Amygdala (tissue), 56 donors: ENCODE measurements at places on chromosomes 3 and 15.

DNA sequence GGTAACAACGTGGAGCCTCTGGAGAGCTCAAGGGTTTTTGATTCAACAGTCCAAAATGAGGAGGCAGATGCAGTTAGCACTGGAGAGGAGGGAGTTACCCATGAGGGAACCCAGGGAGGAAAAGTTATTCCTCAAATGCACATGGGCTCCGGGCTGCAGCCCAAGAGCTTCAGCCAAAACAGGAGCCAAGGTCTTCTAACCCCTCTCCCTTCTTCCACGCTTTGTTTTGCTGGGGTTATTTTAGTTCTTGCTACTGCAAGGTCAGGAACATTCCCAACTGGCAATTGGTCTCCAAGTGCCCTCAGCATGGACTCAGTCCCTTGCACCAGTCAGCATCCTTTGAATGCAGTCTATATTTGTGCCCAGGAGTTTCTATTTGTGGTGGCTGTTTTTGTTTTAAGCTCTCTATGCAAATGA, 90.0 kb downstream of the TGFBR2 start:
- DNase-seq: peak; percentile 50

GRCh38 chr3:46913644-46914043, 36.1 kb downstream of the PTH1R start:
- DNase-seq: peak; percentile 16

DNA sequence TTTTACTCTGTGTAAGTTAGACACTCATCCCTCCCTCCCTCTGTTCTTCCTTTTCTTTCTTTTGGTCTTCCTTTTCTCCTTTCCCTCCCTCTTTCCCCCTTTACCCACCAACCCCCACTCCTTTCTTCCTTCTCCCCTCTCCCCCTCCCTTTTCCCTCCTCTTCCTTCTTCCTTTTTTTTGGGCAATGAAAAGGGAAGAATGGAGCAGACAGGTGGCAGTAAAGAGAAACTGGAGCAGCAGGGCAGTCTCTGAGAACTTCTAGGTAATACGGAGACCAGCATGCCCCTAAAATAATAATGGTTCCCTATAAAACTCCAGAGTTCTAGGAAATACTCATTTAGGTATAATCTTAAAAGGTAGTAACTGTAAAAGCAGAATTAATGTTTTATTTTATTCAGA, 11.4 kb upstream of the GPR171 start:
- DNase-seq: no peak

- no peak for DNase-seq
These were observed 31.9 kb downstream of the ACAN start for GRCh38 chr15:88835119-88835518.

DNA sequence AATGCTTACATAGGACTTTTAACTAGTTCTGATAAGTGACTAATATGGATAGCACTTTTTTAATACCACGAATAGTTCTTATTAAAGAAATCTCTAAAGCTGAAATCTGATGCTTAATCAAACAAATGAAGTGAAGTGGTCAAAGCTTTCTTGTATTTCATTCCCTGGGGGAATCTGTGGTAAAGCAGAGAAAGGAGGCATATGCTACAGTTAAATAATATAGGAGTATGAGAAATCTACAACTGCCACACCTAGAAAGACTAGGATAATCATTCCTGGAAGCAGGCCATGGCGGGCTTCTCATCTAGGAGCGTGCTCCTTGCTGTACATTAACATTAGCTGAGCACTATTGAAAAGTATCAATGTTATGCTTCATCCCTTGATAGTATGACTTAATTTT, 835.7 kb downstream of the OTOL1 start:
- no peak for DNase-seq

DNA sequence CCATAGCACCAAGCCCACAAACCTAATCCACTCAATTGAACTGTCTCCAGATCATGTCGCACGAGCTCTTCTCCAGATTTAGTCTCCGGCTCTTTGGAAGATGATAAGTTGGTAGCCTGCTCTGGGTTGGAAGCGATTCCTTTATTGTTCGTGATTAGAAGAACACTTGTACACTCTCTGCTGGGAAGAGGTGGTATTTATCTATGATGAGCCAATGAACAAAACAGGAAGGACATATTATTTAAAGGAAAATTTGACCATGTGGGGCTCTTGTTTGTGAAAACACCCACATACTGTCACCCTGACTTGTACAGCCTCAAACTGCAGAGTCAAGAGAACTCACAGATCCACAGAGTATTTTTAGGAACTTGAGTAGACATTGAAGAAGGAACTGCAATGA, 54.4 kb downstream of the MYZAP start:
- DNase-seq: no peak

GRCh38 chr15:92886815-92887214, 13.3 kb upstream of the CHD2 start:
- no peak for DNase-seq

- peak; percentile 48 for DNase-seq
These were observed 24.9 kb downstream of the ABTB1 start for GRCh38 chr3:127697551-127698240.

- no peak for DNase-seq
These were observed 27.5 kb upstream of the DENND4A start for GRCh38 chr15:65819563-65819960.

DNA sequence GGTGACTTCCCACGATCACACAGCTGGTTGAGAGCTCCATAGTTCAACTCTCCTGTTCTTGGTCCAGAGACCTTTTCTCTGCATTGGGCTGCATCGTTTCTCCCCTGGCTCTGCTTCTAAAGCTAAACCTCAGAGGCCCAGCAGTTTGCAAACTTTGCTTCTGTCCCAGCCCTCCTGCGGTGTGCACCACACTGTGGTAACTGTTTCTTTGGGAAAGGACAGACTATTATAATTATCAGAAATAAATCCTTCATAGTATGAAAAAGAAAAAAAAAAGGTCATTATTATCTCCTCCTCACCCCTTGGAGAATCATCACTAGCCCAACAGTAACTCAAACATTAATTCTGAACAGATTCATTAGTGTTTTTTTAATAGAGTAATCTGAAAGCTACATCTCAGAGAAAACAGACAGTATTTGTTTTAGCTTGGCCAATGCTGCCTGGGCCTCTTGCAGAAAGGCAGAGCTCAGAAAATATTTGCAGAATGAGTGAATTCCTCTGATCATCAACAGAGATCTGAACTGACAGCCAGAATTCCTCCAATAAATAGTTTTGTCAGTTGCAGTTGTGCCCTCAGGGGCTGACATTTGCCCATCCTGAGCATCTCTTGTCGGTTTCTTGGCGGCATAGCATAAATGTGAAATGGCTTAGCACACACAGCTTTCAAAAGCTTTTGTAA, 52.9 kb downstream of the BFSP2 start:
- no peak for DNase-seq

GRCh38 chr3:195526492-195526891, 16.6 kb downstream of the PPP1R2 start:
- DNase-seq: no peak

- DNase-seq: no peak
These were observed 11.6 kb downstream of the GPR160 start for GRCh38 chr3:170049146-170050000.

GRCh38 chr3:3110299-3110630, at the start of gene IL5RA:
IL5RA (minus strand) TSS chr3:3110374; CDS start chr3:3104984, 5,390 bp downstream.
- DNase-seq: no peak

DNA sequence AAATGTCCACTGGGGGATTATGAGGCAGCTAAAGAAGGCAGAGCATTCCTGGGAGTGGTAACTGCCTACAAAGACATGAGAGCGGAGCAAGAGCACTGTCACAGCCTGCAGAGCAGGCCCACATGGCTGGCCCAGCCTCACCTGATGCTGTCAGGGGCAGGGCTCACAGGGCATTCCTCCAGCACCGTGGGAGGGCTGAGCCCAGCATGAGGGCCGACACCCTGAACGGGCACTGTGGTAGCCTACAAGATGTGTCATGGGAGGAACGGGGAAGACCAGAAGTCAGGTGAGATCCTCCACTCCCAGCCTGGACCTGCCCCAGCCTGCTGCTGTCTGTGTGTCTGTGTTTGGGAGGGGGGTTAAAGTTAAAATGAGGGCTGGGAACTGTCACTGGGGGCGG, 30.1 kb downstream of the CCDC12 start:
- no peak for DNase-seq

- DNase-seq: no peak
These were observed 4.8 kb downstream of the TMIE start for GRCh38 chr3:46705751-46706552.

- DNase-seq: no peak
These were observed 185.1 kb upstream of the GALNT15 start for GRCh38 chr3:15989419-15989818.

- DNase-seq: no peak
These were observed 258.4 kb downstream of the MECOM start for GRCh38 chr3:169405076-169405475.

DNA sequence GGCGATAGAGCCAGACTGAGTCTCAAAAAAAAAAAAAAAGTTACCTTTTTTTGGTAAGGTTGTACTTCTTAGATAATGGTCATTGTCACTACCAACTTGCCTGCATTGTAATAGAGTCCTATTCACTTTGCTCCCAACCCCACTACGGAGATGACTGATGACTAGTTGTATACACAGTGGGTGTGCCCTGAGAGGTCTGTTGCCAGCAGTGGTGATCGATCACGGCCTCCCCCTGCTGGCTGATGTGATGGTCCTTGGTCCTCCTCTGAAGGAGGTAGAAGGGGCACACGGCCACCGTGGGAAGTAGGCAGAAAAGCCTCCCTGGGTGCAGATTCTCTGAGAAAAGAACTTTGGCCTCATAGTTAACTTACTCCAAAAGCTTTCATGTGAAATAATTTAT, 10.7 kb downstream of the GCNT3 start:
- DNase-seq: no peak

DNA sequence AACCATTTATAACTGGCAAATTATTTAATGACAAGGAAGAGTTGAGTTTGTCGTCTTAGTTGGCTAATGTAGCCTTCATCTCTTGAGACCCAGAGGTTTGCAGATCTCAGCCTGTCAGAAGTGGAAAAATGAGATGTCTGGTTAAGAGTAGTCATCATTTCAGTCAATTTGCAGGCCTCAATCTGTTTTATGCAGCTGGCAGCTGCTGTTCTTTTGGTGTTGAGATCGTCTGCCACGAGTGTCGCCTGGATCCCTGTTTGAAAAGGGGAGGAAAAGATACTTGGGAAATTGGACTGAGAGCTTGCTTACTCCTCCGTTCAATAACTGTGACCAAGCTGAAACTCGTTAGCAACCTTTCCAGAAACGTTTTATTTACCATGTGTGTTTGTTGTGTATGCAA, 2.3 kb downstream of the PHLDB2 start:
- DNase-seq: no peak

- DNase-seq: no peak
These were observed 27.6 kb downstream of the GNB5 start for GRCh38 chr15:52163321-52164190.

DNA sequence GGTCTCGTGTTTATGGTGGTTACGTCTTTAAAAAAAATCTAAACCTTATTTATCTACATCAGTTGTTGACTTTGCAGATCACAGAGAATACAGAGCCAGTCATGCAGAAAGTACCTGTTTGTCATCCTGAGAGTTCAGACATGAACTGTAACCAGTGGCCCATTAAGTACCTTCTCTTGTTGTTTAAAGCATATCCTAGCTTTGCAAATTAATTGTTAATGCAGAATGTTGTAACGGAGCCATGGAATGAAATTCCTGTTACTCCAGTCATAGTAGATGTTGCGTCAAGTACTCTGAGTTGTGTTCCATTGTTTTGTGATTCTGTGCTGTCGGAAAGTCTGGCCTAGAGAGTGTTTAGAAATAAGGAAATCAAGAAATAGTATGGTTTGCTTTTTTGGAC, 205.2 kb downstream of the RBMS3 start:
- DNase-seq: no peak

DNA sequence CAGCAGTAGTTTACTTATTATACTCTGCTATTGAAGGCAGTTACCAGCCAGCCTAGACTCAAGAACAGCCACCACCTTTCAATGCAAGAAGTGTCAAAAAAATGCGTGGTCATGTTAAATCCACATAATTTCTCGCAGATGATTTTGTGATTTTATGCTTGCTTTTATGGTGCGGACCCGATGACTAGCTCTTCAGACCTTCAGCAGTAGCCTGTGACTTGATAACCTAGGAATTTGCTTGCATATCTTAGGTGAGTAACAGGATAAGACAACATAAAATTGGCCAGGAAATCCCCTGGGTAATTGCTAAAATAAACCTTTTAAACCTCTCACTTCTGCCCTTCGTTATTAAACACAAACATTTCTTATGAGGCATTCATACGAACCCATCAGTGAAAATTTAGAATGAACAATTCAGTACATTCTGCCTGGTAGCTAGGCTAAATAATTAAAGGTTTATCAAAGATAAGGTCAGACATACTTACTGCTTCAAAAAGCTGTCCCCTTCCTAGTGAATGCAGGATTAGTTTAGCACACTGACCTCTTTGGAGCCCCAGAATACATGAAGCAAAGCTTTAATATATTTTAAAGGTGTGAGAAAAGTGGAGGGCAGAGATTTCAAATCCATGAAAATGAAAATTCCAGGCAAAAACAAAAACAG, 798.8 kb downstream of the OTOL1 start:
- DNase-seq: no peak

DNA sequence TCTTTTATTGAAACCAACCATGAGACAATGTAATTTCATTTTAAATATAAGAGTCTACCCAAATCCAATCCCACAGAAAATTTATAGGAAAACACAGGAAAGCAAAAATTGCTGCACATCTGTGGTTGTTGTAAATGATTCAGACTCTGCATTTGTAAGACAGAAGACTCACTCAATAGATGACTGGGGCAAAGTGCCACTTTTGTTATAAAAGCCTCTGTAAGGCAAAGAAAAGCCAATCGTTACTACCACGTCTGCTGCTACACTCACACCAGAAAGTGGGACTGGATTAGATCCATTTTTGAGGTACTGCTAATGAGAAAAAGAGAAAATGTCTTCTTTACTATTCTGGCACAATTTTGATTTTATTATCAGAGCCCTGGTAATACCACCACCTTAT, 74.9 kb downstream of the SEMA6D start:
- no peak for DNase-seq

DNA sequence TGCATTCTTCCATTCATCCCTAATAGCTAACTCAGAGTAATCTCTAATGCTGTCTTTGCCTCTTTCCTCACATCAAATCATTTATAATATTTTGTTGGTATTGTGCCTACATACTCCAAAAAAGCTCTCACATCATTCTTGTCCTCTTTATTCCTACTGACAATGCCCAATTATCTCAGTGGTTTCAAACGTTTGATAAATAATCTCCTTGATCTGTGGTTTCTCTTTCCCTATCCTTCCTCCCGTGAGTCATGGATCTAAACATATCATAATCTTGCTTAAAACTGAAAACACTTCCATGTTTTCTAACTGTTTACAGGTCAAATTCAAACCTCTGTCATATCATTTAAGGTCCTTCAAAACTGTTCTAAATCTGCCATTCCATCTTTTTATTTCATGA, 115.1 kb downstream of the CNTN6 start:
- DNase-seq: no peak

DNA sequence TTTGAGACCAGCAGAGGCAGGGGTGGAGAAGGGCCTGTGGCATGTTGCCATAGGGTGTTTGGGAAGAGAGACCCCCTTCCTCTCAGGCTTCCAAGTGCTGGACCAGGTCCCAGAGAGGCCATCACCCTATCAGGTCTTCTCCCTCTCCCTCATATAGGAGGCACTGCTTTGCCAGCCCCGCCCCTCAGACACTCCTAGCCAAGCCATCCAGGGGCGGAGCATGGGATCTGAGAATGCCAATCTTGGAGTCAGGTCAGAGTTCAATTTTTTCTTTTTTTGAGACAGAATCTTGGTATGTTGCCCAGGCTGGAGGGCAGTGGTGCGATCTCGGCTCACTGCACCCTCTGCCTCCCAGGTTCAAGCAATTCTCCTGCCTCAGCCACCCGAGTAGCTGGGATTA, 32.7 kb downstream of the CRABP1 start:
- no peak for DNase-seq
